ENCODE measurements at places on chromosomes 5 and 9. TPM values are rescaled to one million over a fixed set of nuclear protein-coding genes. Genes with fewer than 3 reads are reported as not detected.

- peak; percentile 53 for DNase-seq
Measured at GRCh38 chr5:113367586-113367985, 67.2 kb downstream of the TSSK1B start.

- no peak for DNase-seq
Measured at GRCh38 chr5:125722550-125722949, 700.7 kb upstream of the GRAMD2B start.

GRCh38 chr5:149333711-149334443 is 11.4 kb upstream of the GRPEL2 start:
- peak; percentile 86 for DNase-seq

The LHX6 gene
- total RNA-seq, result 27.4 TPM

- no peak for DNase-seq
Measured at GRCh38 chr5:65070026-65070425, 301.3 kb downstream of the CWC27 start.

DNA sequence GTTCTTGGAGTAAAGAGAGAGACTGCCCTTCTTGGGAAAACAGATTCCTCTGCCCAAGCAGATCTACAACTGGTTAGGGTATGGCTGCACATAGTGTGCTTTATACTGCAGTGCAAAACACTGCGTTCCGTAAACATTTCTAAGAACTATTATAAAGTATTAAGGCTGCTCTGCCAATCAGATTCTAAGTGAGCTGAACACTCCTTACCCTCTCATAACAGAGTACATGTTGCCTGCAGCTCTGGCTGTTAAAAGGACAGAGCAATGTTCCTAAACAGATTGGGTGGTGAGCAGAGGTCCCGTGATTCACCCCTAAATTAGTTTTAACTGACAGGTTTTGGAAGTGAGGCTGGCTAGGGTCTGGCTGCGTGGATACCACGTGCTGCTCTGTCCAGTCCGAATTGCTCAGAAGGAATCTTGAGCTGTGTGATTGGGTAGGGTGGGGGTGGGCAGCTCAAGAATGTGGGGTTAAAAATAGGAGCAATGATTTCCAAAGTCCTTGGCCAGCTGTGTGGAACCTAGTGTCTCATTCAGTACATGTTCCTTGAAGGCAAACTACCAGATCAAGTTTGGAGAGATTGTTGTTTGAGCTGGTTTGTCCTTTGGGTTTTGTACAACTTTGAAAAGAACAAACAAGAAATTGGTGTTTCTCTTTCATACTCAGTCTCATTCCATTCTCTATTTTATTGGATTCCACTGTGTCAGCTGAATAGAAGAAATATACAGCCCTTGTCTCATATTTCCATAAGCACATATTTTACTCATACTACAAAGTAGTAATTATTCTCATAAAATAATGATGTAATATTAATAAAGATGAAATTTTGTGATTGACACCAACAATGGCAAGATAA is 497.6 kb upstream of the CD180 start:
- DNase-seq, result no peak

GRCh38 chr9:19551124-19551929 is 142.5 kb downstream of the ACER2 start:
- DNase-seq, result no peak

GRCh38 chr9:132026932-132027585 is 52.6 kb downstream of the MED27 start:
- DNase-seq, result no peak

The ESM1 gene
- total RNA-seq, result 70.8 TPM

DNA sequence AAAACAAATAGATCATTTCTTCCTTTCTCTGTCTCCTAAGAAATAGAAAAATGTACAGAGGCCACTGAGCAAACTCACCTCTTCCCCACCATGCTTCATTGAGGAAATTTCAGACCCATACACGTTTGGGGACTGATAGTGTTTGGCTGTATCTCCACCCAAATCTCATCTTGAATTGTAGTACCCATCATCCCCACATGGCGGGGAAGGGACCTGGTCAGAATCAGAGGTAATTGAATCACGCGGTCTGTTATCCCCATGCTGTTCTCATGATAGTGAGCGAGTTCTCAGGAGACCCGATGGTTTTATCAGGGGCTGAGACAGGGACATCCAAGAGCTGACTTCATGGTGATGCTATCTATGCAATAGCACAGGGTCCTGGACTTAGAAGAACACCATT is 1655.8 kb downstream of the MAT2B start:
- DNase-seq, result no peak

DNA sequence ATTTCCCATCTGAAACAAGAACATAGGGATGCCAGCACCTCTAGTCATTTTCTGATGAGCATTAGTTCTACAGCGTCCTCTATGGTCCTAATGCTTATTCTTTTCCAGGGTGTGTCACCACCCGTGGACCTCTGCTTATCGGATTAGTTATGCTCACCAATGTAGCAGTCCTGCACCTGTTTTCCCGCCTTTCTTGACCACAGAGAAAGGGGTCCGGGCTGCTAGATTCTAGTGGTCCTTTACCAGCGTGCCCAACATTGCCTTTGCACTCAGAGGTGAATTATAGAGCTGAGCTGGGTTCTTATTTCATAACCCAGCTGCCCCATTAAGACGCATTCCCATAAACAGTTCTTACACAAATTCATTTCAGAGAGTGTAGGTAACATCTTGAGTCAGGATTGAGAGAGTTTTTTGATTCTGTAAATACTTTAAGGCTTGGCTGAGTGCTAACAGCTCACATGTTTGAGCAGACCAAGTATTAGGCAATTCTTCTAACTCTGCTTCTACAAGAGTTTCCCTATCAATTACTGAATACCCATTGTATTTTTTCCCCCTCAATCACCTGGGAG is 2205.1 kb upstream of the C9orf72 start:
- no peak for DNase-seq

GRCh38 chr9:34556949-34557348 is 32.6 kb downstream of the CNTFR start:
- DNase-seq, result no peak

The CCDC152 gene
- 0.51 TPM for total RNA-seq

The SERF1A gene
- 5.4 TPM for total RNA-seq

DNA sequence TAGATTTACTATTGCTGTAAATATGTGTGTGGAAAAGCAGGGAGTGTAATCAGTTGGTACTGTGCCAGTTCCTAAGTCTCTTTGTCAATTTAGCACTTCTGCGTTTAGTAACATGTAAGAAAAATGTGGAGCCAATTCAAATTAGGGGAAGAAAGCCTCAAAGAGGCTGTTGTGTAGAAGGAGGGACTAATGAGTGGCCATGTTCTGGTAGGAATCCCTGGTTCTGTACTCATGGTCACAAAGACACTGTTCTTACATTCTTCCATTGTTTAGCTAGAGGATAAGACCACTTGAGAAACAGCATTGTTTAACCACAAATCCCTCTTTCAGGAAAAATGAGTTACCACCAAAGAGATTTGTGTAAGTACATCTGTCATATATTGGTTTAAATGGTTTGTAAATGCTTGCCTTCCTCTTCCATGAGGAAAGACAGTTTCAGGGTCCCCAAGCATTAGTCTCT is 14.9 kb downstream of the ARHGEF28 start:
- peak; percentile 72 for DNase-seq

The TEK gene
- total RNA-seq, result 119 TPM

- DNase-seq, result no peak
Measured at GRCh38 chr5:178165581-178165980, 11.9 kb upstream of the NHP2 start.

- no peak for DNase-seq
Measured at GRCh38 chr9:34555936-34556525, 33.2 kb upstream of the ENHO start.

The PSD2 gene
- under 0.01 TPM for total RNA-seq

The SLC6A19 gene
- total RNA-seq, result not detected

The NEURL1B gene
- 26.0 TPM for total RNA-seq

- DNase-seq, result no peak
Measured at GRCh38 chr5:34831303-34831702, 7.7 kb upstream of the TTC23L start.

DNA sequence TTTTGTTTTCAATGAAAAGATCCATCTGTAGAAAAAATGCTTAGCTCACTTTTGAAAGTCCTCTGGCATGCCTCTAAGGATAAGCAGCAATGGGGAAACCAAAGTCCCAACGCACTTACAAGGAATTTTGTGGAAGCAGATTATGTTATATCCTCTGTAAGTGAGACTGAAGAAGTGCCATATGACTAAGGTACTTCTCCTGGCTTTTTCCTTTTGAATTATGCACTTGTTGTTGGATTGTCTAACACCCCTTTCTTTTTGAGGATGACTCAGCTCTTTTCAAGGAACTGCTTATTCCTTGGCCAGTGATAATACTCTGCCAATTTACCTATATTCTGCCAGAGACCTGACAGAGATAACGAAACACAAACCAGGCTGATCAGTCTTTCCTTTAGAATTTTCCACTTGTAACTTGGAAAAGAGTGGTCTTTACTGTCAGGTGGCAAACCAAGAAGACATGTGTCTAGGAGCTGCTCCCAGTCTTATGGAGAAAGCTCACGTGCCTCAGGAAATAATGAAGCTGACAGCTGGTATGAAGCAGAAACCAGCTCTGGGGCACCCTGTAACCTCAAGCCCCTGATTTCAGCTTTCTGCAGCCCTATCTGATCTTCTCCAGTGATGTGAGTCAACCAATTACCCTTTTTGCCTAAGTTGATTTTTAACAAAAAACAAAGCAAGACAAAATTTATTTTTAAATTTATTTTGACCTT is 290.8 kb upstream of the FBXL7 start:
- no peak for DNase-seq

DNA sequence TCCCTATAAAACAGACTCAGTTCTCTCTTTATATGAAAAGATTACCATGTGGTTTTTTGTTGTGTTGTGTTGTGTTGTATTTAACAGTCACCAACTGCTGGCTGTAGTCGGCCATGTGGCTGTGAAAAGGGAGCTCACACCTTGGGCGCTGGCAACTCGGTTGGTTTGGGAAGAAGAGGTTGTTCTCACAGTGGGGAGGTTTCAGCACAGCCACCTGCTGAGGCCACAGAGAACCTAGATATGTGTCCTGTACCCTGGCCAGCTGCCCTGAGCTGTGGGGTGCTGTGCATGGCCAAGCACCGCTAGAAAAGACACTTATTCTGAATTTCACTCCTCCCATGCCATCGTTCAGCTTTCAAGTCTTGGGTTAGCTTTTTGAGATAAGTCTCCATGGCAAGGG is 58.8 kb downstream of the SYK start:
- no peak for DNase-seq

GRCh38 chr9:113993838-113994540 is 84.1 kb downstream of the AMBP start:
- DNase-seq, result peak; percentile 91

DNA sequence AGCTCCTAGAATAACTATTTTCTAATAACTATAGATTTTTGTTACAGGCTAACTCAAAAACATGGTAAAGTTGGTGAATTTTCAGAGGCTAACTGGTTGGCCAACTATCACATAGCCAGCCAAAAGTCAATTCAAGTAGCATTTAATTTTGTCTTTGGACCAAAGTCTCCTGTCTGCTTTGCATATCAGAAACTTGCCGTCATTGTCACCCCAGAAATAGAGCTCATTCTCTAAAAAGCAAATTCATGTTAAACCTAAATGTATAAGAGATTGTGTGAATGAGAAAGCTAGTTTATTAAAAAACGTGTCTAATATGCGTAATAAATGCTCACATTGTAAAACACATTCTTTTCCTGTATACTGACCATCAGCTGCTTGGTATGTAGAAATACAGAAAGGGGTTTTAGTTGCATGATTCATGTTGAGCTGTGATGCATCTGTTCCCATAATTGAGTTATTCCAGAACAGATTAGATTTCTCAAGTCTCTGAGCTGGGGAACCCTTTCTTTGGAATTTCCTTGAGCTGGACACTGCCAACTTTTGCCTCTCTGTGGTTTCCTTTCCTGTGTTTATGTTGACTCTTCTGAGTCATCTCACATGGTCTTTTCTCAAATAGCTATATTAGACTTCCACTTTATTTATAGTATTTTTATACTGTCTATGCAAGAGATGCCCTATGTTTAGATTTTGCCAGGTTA is 7.3 kb downstream of the SRFBP1 start:
- DNase-seq, result peak; percentile 98

The SMIM33 gene
- total RNA-seq, result not detected

The PLPPR1 gene
- not detected for total RNA-seq

The ARL14EPL gene
- not detected for total RNA-seq

DNA sequence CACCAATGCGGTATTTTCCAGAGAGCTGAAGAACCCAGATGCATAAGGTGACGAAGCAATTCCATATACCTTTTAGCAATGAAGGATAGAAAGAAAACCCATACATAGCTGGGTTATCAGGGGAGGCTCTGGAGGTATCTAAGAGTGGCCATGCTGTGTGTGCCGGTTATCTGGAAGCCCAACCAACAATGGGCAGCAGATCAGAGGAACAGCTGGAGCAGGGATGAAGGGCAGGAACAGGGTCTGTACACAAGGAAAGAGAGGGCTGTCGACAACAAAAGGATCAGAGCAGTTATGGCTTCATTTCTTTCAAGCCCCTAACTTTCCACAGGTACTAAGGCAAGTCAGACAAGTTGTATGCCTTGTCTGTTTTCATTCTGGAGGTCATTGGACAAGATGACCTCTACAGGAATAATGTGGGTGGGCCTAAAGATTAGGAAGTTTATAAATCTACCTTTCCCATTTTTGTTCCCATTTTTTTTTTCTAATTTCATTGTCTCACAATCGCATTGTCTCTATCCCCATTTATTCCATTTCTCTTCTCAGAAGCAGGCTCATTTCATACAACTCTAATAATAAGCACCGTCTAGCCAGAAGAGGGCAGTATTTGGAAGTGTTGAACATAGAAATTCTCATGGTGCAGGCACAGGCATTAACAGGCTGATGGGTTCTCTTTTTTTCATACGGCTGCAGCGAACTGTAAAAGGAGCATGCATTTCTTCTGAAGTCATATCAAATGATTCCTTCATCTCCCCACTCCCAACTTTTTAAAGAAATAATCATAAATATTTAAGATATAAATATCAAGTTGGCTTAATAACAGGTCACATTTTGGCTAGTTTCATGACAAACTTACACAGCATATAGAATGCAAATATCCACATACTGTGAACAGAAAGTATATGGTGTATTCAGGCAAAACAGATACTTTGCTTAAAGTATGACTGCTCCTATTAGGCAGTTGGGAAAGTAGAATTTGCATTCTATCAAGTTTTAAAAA is 63.5 kb downstream of the ZNF474 start:
- DNase-seq, result peak; percentile 79

- no peak for DNase-seq
Measured at GRCh38 chr9:112757282-112757883, 6.8 kb downstream of the SNX30 start.

GRCh38 chr5:136802383-136802782 is 437.0 kb upstream of the TRPC7 start:
- DNase-seq, result peak; percentile 55

- DNase-seq, result no peak
Measured at GRCh38 chr9:130336027-130336610, 70.6 kb downstream of the HMCN2 start.

DNA sequence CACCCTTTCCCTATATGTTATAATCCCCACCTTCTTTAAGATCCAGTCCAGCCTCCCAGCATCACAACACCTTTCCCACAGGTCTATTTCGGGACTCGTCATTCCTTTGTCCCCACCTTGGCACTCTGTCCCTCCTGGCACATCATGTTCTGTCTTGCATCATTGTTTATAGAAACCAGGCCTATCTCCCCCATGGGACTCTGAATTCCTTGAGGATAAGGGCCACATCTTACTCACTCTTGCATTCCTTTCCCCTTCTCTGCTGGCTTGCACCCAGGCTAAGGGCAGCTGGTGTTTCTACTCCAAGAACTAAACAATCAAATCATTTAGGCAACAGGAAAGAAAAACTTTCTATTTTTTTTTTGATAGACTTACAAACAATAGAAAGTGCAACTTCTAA is 205.7 kb downstream of the AGTPBP1 start:
- peak; percentile 69 for DNase-seq

GRCh38 chr5:176320577-176320976 is 41.0 kb downstream of the KIAA1191 start:
- DNase-seq, result no peak

GRCh38 chr5:126763371-126763770 is 13.6 kb upstream of the LMNB1 start:
- DNase-seq, result no peak

All from dermis blood vessel endothelial cell (primary cell).